Heart left ventricle (tissue), 16 donors: ENCODE measurements at places on chromosomes 11 and 22. TPM values are rescaled to one million over a fixed set of nuclear protein-coding genes. Genes with fewer than 3 reads are reported as not detected.

MAP6 gene
- 2.0 TPM for polyA plus RNA-seq

TMEM41B gene
- 14.8 TPM for polyA plus RNA-seq

DRAP1 gene
- 180 TPM for polyA plus RNA-seq

ADORA2A gene
- polyA plus RNA-seq: 3.9 TPM

GRCh38 chr11:18721561-18722292 is 4.3 kb downstream of the IGSF22 start:
- no peak for DNase-seq

DNA sequence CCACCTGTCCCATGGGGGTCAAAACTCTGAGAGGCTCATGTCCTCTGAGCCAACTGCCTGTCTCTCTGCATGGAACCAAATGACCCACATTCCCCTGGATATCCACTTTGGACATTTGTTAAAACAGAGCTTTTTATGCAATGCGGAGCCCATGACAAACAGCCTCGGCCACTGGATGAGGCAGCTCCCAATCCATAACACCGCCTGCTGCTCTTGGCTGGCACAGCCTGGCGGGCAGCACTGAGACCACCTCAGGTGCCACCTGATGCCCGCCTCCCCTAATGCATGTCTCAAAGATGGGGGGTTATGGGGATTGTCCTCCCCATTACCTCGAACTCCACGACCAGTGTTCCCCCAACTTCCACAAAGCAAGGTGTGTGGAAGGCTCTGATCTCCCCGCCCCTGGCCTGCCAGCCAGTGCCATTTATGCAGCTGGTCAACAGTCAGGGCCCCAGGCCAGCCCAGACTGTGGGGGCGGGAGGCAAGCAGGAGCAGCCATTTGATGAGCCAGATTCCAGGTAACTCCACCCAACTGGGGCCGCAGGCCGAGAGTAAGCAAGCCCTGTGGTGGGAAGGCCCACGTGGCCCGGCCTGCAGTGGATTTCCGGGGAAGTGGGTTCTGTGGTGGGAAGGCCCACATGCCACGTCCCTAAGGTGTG is 84.2 kb downstream of the PHF21B start:
- DNase-seq: no peak

GRCh38 chr11:33620423-33621171 is 80.0 kb downstream of the C11orf91 start:
- no peak for DNase-seq

- no peak for DNase-seq
Measured at GRCh38 chr11:134228625-134229024, 4.2 kb downstream of the VPS26B start.

- DNase-seq: no peak
Measured at GRCh38 chr22:19343470-19343869, 52.0 kb upstream of the CLTCL1 start.

- DNase-seq: no peak
Measured at GRCh38 chr11:60972182-60973030, 926 bp downstream of the CD6 start.

DNA sequence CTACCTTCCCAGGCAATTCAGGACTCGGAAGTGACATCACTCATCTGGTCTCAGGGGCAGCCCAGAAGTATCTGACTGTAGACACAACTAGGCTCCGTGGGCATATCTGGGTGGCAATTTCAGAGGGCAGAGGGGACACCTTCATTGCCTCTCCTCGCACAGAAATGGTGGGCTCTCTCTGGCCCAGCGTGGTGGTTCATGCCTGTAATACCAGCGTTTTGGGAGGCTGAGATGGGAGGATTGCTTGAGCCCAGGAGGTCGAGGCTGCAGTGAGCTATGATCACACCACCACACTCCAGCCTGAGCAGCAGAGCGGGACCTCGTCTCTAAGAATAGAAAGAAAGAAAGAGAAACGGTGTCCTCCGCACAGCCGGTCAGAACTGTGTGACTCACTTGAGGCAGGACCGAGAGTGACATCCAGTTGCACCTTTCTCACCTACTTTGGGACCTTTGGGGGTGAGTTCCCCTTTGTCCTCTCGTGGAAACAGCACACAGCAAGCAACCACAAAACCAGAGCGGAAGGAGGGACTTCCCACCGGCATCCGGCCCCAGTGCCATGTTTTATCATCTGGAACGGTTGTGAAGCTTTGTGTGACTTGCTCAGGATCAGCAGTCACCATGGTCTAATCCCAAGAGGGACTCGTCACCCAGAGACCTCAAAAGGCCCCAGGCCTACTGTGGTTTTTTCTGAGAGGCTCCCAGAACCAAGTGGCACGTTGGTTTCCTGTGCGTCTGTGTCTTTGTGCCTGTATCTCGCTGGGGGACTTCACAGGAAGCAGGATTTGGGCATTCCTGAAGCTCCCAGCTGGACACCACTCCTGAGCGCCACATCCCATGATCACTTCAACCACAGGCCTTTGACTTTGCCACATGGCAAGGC is 38.4 kb upstream of the EMID1 start:
- no peak for DNase-seq

DNA sequence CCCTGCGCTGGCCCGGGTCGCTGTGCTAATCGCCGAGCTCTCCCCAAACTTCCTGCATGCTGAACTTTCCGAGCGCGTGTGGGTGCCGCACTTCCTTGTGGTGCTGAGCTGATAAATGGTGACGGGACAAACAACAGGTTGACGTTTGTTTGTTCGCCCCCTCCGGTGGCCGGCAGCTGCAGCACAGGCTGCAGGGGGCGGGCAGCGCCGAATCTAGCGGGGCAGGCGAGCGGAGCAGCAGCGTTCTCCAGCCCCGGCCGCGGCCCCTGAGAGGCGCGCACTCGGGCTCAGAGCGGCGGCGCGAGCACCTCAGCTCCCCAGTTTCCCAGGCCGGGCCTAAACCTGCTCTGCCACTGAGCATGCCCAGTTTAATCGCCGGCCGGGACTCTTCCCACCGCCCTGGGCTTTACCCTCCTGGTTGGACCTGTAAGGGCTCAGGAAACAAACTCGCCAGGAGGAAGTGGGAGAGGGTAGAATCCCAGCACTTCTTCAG is at the start of gene PDGFD:
TSS of gene PDGFD (minus strand) at position 120 of the 493 bp plus-strand sequence.
- DNase-seq: peak; percentile 72

DNA sequence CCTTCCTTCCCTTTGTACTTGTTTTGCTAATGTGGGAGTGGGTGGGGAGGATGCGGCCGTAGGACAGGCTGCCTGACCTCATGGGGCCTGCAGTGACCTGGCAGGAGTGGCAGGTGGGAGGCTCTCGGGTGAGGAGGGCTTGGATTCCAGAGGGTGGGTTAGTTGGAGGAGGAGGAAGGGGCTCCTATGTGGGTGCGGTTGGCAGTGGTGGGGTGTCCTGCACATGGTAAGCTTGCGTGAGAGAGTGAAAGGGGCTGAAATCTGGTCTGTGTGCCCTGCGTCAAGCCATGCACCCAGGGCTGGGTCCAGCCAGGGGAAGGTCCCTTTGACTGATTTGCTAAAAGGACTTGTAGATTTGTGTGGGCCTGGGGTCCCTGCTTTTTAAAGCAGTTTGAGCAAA is 90.7 kb upstream of the OR4B1 start:
- DNase-seq: no peak

DNA sequence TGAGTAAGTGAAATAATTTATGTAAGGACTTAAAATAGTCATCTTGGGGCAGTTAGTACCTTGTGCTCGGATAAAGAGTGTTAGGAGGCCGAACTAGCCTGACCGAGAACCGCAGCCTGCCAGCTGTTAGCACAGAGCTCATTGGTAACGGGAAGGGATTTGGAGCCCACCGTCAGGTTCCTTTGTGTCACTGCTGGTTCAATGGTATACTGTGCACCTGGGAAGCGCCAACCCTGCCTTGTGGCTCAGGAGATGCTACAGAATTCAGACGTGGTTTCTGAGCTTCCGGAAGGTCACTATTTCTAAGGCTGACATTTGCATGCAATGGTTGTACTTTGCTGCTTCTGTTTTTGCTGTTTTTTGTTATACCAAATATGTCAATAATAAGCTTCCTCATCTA is 403.5 kb downstream of the CADM1 start:
- DNase-seq: no peak

GRCh38 chr11:18633256-18634139 is 644 bp downstream of the SPTY2D1 start:
- DNase-seq: no peak

DNA sequence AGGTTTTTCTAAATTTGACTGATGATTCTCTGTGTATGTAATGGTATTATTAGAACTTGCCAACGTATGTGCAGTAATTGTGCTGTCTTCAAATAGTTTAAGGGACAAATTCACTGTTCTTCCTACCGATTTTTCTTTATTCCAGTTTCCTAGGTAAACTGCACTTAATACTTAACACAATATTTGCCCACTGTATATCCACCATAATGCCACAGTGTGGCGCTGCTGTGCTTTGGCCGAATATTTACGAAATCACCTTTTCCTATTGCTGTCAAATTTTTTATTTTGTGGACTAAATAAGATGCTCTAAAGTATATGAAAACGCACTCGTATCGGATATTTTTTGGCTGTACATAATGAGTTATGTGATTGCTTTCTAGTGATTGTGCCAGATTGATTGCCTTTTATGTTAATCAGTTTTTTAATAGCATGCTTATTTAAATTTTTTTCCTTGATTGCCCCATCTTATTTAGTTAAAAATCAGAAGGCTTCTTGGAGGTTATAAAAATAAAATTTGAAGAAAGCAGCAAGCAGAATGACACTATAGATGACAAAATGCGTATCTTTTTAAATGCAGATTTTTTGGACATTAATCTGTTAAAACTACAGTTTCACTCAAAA is 10.5 kb downstream of the AASDHPPT start:
- DNase-seq: peak; percentile 15
